Gastrocnemius medialis (tissue), 4 donors: ENCODE measurements at places on chromosomes 12 and 14.
A peak's percentile ranks its signal among the peaks of the same experiment; 100 is the strongest.

DNA sequence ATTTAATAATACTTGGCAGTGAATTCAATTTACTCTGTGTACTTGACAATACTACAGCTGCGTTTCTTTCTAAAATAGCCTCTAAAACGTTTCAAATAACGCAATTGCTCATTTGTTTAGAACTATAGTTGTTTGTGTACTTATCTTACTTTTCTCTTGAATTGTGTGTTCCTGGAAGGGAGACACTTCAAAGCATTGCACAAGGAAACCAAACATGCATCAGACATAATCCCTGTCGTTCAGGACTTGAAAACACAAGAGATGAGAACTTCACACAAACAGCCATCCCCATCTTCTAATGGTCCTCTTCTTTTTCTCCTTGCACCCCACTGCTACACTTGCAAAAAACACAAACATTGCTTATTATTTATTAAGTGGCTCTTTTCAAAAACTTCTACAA is 38.5 kb downstream of the PTGER2 start:
- no peak for DNase-seq

DNA sequence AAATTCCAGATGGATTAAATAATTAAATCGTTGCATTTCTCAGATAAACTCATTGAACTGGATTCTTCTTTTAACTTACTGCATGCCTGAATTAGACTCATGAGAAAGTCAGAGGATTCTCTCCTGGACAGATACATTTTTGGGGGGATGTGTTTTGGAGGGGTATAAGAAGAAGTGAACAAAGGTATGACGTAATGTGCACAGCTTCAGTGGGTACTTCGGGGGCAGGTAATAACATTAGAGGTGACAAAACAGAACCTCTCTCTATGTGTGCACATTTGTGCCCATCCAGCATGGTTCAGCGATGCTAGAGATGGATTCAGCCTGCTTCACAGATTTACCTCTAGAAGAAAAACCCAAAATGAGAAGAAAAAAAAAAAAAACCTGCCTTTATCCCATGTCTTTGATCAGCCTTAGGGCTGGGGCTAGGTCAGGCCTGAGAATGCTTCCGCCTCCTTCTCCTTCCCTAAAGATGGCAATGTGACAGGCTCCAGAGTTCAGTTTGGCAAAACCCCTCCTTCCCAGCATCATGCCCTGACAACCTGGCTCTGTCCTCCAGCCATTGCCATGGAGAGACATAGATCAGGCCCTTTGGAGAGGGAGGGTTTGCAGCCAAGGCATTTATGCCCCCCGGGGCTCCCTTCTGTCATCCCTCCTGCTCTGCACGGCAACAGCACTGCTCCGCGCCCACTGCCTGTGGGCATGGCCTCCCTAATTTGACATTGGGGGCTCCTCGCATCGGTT is 166.7 kb downstream of the KCNA5 start:
- DNase-seq: no peak

- no peak for DNase-seq
These were observed 9.1 kb downstream of the SCAF11 start for GRCh38 chr12:45981075-45981837.

DNA sequence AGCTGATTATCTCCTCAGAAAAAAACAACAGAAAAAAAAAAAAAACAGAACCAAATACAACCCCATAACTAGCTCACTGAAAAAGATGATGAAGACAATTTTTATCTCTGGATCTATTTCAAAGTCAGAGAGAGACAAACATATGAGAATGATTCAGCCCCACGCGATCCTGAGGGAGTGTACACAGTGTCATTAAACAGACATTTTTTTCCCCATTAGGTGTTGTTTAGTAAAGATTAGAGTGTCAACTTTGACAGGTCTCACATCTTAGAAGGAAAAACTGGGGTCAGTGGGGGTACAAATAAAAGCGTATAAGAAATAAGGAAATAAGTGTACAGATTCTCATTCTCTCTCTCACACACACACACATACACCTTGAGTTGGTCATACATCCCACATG is 635.4 kb downstream of the NRXN3 start:
- DNase-seq: no peak

DNA sequence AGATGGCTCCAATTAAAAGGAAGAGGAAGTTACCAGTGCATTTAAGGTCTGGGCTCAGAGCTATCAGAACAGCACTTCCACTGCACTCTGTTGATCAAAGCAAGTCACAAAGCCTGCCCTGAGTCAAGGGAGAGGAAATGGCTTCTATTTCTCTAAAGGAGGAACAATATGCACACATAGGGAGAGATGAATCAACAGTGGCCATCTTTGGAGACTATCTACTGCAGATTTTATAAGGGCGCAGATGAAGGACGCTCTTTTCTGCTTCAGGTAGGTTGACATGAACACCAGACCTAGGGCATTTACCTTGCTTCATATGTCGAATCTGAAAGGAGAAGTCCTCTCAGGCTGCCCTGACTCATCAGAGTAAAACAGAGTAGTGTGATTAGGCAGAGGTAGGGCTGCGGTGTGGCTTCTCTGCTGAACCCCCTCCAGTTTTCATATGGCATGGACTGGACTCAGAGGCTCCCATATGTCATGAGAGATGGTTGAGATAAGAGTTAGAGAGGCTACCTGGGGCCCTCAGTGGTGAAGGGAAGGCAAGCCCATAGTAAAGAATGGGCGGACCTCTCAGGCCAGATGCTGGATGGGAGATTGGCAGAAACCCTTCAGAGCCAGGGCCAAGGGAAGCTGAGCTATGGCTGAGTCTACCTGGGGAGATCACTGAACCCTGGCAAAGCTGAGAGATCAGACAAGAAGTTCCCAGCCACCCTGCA is 84.4 kb downstream of the ARF6 start:
- DNase-seq: no peak

- no peak for DNase-seq
These were observed 41.7 kb upstream of the ANO4 start for GRCh38 chr12:100752841-100753240.

DNA sequence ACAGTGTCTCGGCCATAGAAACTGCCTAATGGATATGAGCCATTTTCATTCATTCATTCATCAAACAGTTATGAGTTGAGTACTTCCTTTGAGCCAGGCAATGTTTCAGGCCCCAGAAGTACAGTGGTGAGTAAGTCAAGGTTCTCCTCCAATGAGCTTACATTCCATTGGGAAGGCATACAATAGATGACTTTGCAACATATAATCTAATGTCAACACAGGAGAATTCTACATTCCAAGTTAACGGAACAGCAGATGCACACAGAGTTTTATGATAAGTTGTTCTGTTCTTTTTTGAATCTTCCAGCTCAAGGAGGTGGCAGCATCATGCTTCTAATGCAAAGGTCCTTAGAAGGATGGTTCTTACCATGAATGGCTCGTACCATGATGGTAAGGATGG is 3.2 kb upstream of the RFC5 start:
- no peak for DNase-seq

DNA sequence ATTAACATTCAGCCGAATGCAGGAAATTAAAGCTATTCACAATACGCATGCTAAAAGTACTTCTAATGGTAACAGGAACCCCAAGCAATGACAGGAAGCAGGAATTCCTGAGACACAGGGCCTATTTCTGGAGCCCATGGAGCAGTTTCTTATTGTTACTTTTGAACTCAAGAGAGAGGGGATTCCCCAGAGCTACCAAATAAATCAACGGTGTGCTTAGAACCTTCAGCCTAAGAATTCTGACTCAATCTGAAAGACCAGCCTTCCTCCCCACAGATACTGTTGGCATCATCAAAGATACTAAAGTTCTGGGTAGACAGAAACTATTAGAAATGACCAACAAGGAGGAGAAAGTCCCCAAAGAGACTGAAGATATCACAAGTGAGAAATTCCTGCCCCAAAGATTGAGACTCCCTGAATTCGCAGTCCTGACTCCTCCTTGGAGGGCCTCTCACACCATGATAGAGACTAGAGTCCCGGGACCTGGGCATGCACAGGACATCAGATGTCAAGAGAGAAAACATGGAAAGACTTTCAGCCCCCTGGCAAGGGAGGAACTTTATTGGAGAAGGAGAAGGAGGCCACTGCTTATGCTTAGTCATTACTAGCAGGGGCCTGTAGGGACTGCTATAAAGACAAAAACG is 32.7 kb downstream of the RTRAF start:
- DNase-seq: no peak

DNA sequence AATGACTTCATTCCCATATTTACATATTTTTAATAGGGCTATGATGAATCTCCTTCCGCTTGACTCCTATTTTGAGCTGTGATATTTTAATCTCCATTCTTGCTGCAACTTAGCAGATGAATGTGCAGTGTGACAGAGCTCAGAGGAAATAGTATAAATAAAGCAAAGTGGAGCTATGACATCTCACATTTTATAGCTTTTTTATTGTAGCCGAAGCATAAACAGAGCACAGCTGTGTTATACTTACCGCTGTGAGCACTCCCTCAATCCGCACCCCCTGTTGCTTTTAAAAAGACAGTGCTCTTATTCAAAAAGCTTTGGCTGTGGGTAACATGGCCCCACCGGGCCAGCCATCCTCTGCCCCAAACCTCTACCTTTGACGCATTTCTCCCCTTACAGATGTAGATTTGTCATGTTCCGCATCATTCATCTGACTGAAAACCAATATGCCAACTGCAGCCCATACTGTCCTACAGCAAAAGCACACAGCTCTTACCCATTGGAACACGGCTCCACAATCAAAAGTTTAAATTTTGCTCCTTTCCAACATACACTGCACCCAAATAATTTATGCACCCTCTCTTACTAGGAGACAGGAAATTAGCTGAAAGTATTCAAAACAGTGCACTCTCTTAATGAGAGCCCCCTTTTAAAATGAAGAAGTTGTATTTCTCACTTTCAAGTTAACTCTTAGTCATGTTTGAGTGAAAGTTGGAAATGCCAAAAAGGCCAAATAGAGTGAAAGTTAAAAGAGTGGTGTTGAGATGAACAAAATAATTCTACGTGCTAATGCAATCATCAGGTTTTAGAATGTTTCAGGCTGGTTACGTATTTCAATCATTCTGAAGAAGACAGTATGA is 429.3 kb upstream of the SOX5 start:
- DNase-seq: no peak

DNA sequence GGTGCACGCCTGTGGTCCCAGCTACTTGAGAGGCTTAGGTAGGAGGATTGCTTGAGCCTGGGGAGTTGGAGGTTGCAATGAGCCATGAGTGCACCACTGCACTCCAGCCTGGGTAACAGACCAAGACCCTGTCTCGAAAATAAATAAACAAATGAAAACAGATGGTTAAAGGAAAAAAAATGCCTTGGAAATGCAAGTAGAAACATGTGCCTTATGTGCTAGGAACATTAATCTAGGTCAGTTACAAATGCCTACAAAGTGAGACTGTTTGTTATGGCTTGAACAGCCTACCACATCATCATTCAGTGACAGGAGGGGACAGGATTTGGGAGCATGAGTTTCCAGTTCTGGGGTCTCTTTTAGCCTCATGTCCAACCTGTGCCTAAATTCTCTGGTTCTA is 52.4 kb upstream of the BCAT1 start:
- DNase-seq: no peak

GRCh38 chr12:87310126-87310525 is 719.1 kb downstream of the C12orf50 start:
- no peak for DNase-seq

GRCh38 chr14:95424529-95424928 is 91.9 kb downstream of the SYNE3 start:
- DNase-seq: no peak

GRCh38 chr12:9980126-9980525 is 8.9 kb downstream of the CLEC12A start:
- no peak for DNase-seq

GRCh38 chr14:73973497-73973896 is 23.4 kb downstream of the COQ6 start:
- peak; percentile 32 for DNase-seq

DNA sequence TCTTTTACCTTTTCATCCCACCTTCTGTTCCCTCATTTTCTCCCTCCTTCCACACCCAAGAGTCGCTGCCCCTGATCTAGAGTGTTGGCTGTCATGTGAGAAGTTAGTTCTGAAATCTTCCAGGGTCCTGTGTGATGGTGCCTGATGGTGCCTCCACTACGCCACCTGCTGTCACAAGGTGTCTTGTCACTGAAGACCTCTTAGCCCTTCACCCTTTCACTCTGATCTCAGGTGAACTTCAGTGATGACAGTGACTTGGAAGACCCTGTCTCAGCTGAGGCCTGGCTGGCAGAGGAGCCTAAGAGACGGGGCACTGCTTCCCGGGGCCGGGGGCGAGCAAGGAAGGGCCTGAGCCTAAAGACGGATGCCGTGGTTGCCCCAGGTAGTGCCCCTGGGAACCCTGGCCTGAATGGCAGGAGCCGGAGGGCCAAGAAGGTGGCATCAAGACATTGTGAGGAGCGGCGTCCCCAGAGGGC is 7.6 kb upstream of the PFDN5 start:
- peak; percentile 26 for DNase-seq

- no peak for DNase-seq
These were observed 18.2 kb downstream of the ACVRL1 start for GRCh38 chr12:51925346-51926063.

DNA sequence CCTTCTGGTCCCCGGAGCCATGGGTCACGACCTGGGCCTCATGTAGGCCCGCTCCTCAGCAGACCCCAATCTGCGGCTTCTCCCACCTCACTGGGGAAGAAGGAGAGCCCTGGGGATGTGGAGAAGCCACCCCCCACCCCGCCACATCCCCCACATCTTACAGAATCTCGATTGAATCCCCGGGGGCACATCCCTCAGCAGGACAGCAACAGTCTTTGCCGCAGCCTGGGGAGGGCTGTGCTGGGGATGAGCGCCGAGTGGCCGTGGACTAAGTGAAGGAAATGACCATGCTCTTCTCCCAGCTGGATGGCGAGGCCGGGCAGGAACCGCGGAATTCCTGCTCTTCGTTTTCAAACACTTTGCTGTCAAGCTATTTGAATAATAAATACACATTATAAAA is 169.0 kb upstream of the RTL1 start:
- DNase-seq: no peak

GRCh38 chr12:118611295-118611694 is 234.9 kb downstream of the SUDS3 start:
- DNase-seq: no peak

DNA sequence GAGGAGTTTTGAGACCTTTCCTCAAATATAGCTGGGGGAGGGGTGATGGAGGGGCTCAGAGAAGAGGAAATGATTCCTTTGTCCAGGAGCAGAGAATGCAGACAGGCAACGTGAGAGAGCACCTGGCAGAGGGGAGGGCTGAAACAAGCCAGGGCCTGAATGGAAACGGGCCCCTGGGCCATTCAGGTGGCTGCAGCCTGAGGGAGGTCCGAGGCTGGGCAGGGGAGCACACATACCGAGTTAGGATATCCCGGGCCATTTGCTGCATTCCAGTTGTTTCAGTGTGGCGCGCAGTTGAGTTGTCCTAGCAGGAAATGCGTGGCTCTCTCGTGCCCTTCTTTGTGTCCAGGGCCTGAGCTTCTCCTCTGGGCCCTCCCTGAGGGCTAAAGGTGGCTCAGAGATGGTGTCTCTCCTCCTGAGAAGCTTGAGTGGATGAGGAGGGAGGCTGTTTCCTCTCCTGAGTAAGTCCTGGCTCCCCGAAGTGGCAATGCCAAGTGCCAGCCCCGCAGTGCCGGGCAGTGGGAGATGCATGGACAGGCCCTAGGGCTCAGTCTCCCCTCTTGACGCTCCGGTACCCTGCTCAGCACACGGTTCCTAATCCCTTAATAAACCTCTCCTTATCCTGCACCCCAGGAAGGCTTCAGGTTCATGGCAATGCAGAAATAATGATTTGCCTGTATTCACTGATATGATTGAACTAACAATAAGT is 85.5 kb upstream of the VRK1 start:
- DNase-seq: no peak

- no peak for DNase-seq
These were observed 318.7 kb downstream of the TMEM121 start for GRCh38 chr14:105844810-105845724.

- DNase-seq: no peak
These were observed 22.7 kb upstream of the PPM1A start for GRCh38 chr14:60226298-60226697.
